ENCODE measurements at places on chromosomes 1 and 21. TPM values are rescaled to one million over a fixed set of nuclear protein-coding genes. Genes with fewer than 3 reads are reported as not detected.

C1orf56 gene
- total RNA-seq: 4.4 TPM

KIF26B gene
- total RNA-seq: under 0.01 TPM

BATF3 gene
- total RNA-seq: 2.0 TPM

PRRX1 gene
- 115 TPM for total RNA-seq

SERINC2 gene
- 11.0 TPM for total RNA-seq

ALPL gene
- 9.1 TPM for total RNA-seq

IQGAP3 gene
- not detected for total RNA-seq

TINAGL1 gene
- 109 TPM for total RNA-seq

All from subcutaneous adipose tissue (tissue), 4 donors.